Stimulated activated naive CD8-positive, alpha-beta T cell treated with anti-CD3 and anti-CD28 coated beads, Interleukin-15, Interleukin-2, amounts not matched to agents 100 U/mL and 50 U/mL, for 24 hours (primary cell): ENCODE measurements at places on chromosomes 2 and 18.

DNA sequence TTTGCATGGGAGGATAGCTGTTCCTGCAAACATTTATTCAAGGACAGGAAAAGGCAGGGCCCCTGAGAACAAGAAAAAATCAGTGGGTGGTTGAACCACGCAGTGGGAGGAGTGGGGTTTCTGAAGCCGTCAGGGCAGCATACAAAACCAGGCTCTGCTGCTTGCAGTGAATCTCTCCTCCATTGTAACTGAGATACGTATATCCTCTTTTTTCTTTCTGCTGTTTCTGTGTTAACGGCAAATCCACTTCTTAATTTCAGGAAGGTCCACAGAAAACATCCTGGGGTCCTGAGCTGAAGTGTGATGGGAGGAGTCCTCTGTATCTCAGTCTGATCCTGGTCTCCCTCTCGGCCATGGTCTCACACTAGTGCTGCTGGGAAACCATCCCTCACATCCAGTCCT lies 27.2 kb upstream of the KCNF1 start:
- no peak for DNase-seq

DNA sequence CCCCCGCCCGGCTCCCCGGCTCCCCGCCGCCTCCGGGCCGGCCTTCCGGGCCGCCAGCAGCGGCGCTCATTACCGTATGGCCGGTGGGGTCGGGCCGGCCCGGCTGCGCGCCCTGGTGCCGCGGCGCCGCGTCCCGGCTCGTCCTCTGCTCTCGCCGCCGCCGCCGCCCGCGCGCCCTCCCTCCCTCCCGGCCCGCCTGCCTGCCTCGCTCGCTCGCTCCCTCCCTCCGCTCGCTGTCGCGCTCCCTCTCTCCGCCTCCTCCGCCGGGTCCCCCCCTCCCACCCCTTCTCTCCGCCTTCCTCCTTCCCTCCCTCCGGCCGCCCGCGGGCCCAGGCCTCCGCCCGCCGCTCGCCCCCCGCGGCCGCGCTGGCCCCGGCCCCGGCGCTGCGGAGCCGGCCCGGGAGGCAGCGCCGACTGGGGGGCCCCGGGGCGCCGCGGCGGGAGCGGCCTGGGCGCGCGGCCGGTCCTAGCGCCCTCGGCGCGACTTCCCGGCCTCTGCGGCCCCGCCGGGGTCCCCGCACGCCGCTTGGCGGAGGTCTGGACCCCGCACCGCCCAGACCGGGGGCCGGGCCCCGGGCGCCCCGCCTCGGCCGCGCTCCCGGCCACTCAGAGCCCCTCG lies at the start of gene DNMT3A:
DNMT3A (minus strand) TSS at position 173 of the 619 bp plus-strand sequence. CDS start 27,941 bp downstream, outside the sequence.
- DNase-seq, result peak; percentile 68

DNA sequence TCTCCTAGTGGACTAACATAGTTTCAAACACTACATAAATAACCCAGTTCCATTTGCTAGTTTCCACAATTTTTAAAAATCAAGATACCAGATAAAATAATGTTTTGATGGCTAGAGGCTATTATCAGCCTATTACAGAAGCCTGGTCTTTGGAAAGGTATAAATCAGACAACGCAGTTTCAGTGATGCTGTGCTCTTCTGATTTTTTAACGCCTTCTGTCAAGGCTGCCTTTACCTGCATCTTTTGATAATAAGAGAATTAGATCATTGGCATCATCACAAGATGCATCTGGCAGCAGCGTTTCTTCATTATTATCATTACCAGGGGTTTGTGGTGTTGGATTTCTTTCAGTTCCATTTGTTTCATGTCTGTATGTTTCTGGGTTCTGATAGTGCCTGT lies 268.7 kb downstream of the MTX2 start:
- DNase-seq, result no peak

DNA sequence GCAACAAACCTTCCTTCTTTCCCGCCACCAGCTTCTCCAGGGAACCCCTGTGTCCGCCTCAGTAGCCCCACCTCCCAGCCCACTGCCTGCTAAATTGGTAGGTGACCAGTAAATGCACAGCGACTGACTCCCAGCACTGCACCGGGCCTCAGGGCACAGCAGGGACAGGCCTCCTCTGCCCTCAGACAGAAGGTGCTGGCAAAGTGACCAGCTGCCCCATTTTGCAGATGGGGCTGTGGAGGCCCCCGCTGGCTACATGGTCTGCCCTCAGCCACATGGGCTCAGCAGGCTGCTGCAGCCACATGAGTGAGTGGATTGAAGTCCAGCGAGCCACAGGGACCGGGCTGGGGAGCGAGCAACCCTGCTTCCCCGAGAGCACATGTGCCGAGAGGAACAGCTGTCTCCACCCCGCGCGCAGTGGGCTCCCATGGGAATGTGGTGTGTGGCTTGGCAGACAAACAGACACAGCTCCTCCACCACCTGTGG lies 7.8 kb upstream of the NPPC start:
- no peak for DNase-seq

- DNase-seq, result no peak
Measured at GRCh38 chr18:5417342-5417741, 121.8 kb upstream of the ZBTB14 start.

DNA sequence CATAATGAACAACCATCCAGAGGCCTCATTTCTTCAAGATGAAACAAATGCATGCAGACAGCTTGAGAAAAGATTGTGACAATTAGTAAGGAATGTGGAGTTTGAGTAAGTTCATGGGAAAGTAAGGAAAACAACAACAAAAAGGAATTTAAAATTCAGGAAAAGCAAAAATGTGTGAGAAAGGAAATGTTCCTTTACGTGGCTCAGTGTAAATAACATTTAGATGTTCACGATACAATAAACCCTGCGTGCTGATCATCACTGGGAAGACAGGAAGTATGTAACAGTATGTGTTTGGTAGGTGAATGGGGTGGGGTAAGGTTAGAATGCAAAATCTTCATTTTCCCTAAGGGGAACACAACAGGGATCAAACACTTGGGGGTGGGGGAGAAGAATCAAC lies 72.7 kb downstream of the TRIP12 start:
- DNase-seq, result no peak

- DNase-seq, result peak; percentile 9
Measured at GRCh38 chr2:63654959-63655358, 66.2 kb downstream of the MDH1 start.

- DNase-seq, result no peak
Measured at GRCh38 chr18:66874812-66875474, 271.1 kb upstream of the CDH19 start.

- DNase-seq, result no peak
Measured at GRCh38 chr2:141820893-141821292, 309.9 kb downstream of the LRP1B start.

DNA sequence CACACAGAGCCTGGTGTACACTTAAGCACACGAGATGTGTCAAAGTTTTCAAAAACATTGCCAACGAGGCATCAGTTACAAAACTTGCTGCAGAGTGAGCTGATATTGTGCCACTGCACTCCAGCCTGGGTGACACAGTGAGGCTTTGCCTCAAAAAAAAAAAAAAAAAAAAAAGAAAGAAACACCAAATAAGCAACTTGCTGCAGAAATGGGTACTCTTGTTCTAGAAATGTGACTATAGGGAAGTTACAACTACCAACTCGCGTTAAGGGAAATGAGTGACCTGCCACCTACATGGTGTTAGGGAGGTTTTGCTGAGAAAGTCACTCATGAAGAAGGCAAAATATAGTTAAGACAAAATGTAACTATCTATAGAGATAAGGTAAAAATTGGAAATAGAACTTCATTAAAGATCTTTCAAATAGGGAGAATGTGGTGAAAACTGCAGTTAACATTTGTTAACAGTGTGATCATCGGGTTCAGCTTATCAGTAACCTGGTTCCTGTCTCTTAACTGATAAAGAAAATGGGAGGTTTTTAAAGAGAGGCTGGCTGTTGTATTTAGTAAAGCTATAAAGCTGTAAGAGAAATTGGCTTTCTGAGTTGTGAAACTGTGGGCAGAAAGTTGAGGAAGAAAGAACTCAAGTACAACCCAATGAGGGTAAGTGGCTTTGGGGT lies at the start of gene IL1RL1:
IL1RL1 (plus strand) TSS at position 600 of the 677 bp plus-strand sequence. CDS start 26,702 bp downstream, outside the sequence.
- DNase-seq, result no peak

DNA sequence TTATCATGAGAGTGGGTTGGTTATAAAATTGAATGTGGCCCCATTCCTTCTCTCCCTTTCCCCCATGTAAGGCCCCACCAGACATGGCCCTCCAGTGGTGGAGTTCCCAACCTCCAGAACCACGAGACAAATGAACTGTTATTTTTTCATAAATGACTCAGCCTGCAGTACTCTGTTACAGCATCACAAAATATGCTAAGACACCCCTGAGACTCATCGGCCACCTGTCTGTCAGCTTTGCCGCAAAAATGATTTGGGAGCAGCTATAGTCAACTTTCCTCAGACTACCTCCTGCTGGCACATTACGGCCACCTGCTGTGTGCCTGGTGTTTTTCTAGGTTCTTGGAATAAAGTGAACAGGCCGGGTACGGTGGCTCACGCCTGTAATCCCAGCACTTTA lies 21.4 kb upstream of the C1QL2 start:
- DNase-seq, result no peak

GRCh38 chr2:105853354-105854088 lies 108.8 kb downstream of the NCK2 start:
- DNase-seq, result no peak

- DNase-seq, result no peak
Measured at GRCh38 chr18:55316486-55317184, 271.4 kb downstream of the TCF4 start.
